ENCODE measurements at places on chromosomes 6 and 20.
A peak's percentile ranks its signal among the peaks of the same experiment; 100 is the strongest.

- no peak for DNase-seq
These were observed 490 bp downstream of the JAG1 start for GRCh38 chr20:10673176-10673841.

DNA sequence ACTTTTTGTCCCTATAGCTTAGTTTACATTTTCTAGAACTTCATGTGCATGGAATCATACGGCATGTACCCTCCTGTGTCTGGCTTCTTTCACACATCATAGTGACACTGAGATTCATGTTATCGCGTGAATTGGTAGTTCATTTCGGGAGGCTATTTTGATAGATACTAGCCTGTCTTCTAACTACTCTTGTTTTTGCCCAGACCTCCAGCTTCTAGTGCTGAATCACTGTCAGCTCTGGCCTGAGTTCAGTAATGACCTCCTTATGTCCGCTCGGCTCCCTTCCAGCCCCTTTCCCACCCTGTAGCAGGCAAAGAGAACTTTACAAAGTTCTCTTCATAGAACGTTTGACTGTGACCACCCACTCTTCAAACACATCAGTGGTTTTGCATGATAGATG lies 14.1 kb downstream of the MYBL2 start:
- DNase-seq, result no peak

DNA sequence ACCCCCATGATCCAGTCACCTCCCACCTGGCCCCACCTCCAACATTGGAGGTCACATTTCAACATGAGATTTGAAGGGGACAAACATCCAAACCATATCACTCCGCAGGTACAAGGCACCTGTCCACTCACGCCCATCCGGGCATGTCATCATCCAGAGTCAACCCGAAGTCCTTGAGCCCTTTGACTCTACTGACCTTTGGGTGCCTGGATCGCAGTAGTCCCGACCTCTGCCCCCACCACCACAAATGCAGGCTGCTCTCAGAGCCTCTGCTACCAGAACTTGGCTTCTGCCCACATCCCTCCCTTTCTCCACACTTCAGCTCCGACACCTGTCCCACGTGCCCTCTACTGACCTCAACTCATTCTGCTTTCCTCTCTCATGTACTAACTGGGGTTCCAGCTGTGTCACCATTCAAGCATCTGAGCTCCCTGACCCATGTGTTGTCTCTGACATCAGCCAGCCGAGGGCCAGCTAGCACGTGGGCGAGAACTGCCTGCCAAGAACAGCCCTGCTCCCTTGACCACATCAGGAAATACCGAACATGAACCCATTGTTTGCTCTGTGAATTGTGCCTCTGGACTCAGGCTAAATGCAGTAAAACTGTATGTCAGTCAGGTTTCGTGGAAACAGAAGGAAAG lies 498.3 kb upstream of the SULF2 start:
- DNase-seq, result peak; percentile 77

GRCh38 chr20:63059684-63060056 lies 52.9 kb upstream of the BHLHE23 start:
- no peak for DNase-seq

GRCh38 chr6:25056130-25056529 lies 120.4 kb upstream of the RIPOR2 start:
- no peak for DNase-seq

GRCh38 chr6:43172104-43173007 lies 1.3 kb downstream of the SRF start:
- DNase-seq, result peak; percentile 44

GRCh38 chr6:3119040-3119723 lies 671 bp downstream of the BPHL start:
- DNase-seq, result peak; percentile 48

DNA sequence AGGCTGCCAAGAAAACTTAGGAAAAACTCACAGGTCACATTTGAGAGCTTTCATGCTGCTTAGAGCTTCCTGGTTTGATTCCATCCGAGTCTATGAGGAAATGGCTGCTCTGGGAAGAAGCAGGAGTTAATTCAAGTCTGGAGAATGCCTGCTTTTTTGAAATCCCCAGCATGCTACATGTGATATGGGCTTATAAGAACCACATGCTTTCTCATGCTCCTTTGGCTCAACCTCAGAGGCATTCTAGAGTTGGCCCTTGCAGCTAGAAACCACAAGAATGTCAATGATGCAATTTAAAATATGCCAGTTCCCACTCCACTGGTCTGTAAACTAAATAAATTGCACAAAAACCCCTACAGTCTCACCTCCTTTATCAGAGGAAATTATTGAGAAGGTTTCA lies 142.9 kb upstream of the OLIG3 start:
- DNase-seq, result peak; percentile 96

GRCh38 chr20:33008336-33009213 lies 1.1 kb downstream of the BPIFB2 start:
- DNase-seq, result no peak

- DNase-seq, result no peak
These were observed 88.0 kb downstream of the MRPL14 start for GRCh38 chr6:44039191-44039719.

All from astrocyte of the spinal cord (primary cell).